ENCODE measurements at places on chromosomes 16 and 17.

- DNase-seq = no peak
Observed at GRCh38 chr17:29874931-29875596, 55.0 kb downstream of the SSH2 start.

DNA sequence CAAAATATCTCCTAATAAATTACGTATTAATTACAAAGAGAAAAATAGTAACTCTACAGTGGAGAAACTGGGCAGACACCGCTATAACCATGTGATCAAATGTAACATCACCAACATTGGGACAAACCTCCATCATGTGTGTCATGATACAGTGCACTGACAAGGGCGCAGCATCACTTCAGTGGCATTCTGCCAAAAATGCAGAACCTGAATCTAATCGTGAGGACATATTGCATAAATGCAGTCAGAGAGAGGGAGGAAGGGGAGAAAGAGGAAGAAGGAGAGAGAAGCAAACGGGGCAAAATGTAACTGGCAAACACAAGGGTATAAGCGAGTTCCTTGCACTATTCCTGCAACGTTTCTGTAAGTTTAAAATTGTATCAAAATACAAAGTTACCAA, 74.2 kb upstream of the MARCHF10 start:
- peak; percentile 30 for DNase-seq

- DNase-seq = no peak
Observed at GRCh38 chr16:66508914-66509496, 40.9 kb downstream of the TK2 start.

GRCh38 chr16:57826706-57827625, 24.7 kb upstream of the KIFC3 start:
- DNase-seq = no peak

DNA sequence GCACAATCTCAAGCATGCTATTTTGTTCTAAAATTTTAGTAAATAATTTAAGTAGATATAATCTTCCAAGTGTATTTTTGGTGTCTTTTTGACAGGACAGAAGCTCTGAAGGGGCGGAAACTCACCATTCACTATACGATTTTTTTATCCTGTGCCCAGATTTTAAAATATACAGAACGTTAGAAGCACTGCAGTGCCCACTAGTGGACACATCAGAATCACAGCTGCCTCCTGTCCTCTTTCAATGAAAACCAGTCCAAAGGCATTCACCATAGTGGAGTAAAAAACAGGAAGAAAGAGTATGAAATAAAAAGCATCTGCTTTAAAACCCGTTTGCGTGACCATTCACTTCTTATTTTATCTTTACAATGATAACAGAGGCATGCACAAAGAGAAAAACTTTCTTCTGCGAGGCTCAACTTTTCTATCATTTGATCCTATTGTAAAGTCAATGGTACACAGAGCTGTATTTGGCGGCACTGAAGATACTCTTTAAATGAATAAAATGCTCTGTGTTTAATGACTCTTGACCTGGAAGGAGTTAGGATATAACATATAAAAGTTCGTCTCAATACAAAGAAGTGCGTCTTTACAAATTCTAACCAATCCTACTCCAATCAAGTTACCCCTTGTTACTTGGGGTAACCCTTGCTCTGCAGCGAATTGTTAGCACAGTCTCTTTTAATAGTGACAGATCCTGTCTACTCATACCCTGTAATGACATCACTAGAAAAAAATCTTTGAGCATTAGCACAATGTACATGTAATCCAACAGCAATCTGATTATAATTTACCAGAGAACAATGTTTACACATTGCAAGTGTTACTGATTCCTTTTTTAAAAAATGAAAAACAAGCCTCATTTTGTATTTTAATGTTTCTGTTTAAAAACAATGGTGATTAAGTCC, 339.8 kb upstream of the PSMD7 start:
- peak; percentile 47 for DNase-seq

- DNase-seq = no peak
Observed at GRCh38 chr16:65098916-65099315, 22.9 kb downstream of the CDH11 start.

DNA sequence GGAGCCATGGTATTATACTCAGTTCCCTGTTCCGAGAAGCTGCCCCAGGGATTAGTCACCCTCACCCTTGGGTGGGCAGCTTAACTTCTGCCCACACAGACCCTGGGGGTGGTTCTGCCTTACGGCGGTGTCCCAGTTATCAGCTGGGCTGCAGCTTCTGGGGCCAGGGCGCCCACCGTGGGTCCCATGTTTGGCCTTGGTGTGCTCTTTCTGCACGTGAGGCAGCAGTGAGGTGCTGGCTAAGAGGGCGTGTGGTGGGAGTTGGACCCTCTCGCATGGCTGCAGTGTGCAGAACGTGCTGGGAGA, 46.7 kb downstream of the RAB11FIP3 start:
- DNase-seq = no peak

DNA sequence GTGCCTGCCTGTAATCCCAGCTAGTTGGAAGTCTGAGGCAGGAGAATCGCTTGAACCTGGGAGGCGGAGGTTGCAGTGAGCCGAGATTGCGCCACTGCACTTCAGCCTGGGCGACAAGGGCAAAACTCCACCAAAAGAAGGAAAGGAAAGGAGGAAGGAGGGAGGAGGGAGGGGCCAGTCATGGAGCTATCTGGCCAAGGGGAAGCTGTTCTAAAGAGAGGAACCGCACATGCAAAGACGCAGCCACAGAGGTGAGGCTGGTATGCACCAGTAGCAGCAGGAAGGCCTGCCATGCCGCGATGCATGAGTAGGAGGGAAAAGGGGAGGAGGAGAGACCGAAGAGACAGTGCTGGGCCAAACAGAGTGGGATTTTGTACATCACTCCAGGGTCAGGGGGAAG, 35.9 kb downstream of the HSBP1 start:
- DNase-seq = no peak

GRCh38 chr17:52158450-52159042, at the start of gene CA10:
Gene CA10 (minus strand): TSS chr17:52158714.
- DNase-seq = peak; percentile 73

DNA sequence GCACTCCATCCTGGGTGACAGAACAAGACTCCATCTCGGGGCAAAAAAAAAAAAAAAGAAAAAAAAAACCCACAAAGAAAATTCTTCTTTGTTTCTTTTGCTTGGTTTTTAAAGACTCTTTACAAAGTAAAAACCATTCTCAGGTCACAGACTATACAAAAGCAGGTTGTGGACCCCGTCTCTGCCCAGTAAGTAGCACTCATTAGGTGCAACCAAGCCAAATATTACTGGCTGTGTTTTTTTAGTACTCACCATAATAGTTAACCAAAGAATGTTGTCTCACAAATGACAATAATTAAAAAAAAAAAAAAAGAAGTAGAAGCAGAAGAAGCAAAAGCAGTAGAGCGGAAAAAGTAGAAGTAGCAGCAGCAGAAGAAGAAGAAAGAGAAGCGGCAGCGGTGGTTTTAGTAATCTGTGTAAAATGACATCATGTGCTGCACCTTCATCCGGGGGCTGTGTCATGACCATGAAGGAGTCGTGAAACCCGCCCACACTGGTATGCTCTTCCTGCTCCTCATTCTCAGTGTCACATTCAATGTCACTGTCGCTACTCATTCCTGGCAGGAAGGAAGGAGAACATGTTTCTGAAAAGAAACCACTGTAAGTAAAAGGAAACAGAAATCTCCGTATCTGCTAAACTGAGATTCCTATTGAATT, 105.4 kb downstream of the TRIM37 start:
- DNase-seq = no peak

GRCh38 chr17:42460371-42460770, 1.7 kb downstream of the ATP6V0A1 start:
- no peak for DNase-seq

- peak; percentile 75 for DNase-seq
Observed at GRCh38 chr16:12124742-12125141, 148.2 kb downstream of the SNX29 start.

GRCh38 chr16:2783581-2784357, 3.6 kb downstream of the PRSS33 start:
- no peak for DNase-seq

- no peak for DNase-seq
Observed at GRCh38 chr16:88734361-88734728, 28.0 kb downstream of the CTU2 start.

DNA sequence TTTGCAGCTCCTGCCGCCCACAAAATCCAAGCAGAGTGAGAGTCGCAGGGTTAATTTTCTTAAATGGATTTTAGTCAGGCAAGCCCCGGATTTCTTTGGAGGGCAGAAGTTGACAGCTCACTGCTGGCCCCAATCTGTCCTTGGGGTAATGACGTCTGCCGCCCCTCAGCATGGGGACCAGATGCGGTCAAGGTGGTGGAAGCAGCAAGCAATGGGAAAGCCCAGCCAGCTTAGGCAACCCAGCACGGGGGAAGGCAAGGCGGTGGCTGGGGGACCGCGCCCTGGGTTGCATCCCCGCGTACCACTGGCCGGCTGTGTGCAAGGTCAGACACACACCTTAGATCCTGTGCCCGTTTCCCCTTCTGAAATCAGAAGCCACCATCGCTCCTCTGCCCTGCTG, 321.7 kb downstream of the C16orf95 start:
- DNase-seq = no peak

DNA sequence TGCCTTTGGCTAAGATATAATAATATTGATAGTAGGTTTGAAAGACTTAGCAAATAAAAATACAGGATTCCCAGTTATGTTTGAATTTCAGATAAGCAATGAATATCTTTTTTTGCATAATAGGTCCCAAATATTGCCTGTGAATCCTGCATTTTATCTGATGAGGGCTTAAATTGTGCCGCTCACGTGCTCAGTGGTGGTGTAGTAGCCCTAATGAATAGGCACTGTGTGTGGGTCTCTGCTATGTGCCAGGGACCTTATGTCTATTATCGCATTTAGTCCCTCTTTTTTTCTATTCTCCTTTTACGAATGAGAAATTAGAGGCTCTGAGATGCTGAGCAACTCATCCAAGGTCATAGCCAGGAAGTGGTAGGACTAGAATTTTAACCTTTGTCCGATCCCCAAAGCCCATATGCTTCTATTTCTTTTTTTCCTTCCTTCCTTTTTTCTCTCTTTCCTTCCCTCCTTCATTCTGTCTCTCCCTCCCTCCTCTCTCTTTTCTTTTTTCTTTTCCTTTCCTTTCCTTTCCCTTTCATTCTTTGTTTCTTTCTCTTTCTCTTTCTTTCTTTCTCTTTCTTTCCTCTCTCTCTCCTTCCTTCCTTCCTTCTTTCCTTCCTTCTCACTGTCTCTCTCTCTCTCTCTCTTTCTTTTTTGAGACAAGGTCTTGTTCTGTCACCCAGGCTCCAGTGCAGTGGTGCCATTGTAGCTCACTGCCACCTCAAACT, 47.2 kb downstream of the RGS9 start:
- no peak for DNase-seq

- DNase-seq = peak; percentile 52
Observed at GRCh38 chr17:73663614-73664013, 19.4 kb upstream of the SDK2 start.

DNA sequence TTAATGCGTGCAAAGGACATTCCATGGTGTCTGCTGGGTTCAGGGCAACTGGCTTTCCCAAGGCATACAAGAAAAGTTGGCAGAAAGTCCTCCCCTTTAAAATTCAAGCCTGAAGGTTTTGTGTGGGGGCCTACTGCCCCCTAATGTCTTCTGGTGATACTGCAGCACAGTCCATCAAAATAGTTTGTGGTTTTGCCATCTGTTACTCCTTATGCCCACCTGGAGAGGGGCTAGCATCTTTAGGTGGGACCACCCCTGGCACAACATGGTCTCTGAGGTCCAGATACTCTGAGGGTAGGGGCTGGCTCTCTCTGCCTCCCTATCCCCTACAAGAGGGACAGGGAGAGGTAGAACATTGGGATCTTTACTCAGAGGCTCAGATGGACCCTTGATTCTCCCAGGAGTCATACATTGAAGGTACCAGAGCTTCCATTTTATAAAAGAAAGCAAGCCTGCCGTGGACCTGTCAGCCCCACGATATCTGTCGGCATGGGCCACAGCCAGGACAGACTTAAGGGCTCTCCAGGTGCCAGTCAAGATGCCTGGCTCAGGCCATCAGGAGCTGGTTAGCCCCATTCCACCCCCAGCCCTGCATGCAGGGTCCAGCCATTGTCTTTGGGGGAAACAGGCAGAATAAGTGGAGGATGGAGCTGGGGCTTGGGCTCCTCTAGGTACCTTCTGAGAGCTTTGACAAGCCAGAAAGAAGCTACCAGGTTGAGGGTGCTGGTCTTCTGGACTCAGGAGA, 6.3 kb downstream of the ESRP2 start:
- peak; percentile 41 for DNase-seq

DNA sequence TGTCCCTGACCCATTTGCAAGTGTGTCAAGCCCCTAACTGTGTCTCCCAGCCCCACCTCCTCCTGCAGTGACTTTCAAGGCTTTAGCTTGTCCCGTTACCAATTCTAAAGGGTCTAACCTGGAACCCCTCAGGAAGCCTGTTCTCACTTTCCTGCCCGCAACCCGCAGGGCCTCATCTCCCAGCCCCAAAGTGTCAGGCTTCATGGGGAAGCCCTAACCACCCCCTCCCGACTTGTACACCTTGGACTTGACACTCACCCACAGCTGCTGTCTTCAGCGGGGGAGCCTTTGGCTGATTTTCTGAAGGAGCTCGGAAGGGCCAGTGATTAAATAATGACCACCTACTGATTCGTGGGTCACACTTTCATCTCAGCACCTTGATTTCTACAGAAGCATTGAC, 33.1 kb downstream of the NLRC5 start:
- DNase-seq = no peak

- DNase-seq = no peak
Observed at GRCh38 chr17:71251951-71252350, 868.9 kb upstream of the SOX9 start.

DNA sequence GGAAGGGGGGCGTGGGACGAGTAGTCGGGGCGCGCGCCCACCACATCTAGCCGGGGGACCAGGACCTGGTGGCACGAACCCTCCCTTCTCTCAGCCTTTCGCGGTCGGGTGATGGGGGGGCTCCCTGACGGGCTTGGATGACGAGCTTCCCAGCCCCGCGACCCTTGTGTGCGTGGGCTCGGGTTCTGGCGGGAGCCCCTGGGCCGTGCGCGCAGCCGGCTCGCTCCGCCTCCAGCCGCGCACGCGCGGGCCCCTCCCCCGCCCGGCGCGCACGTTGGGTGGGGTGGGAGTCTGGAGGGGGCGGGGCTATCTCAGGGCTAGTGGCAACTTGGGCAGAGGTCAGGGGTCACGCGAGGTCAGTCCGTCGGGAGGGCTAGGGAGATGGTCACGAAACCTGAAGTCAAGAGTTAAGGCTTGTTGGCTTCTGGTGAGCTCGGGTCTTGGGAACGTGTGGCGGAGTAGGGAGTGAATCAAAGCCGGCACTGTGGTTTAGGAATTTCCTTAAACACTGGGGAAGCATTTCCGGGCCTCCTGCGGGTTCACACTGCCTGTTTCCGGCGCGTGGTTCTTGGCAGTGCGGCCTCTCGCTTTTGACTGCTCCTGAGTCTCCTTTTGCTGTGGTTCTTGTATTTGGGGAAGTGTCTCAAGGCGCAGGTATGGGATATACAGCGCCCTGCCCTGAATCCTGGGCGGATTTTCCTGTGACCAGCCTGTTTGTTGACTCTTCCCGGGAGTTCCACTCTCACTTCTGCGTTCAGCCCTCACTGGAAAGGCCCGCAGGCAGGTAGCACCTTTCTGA, at the start of gene SRCAP:
Gene SRCAP, plus strand, starts transcription at position 356 of the 799 bp plus-strand sequence. CDS start 1,654 bp downstream, outside the sequence.
- peak; percentile 94 for DNase-seq

All from NCI-H69 (cell line).